H9 (cell line): ENCODE measurements at places on chromosomes 13 and 19. TPM values are rescaled to one million over a fixed set of nuclear protein-coding genes. Genes with fewer than 3 reads are reported as not detected.

Gene MUC16
- 0.22 and 0.29 TPM in 2 replicates for total RNA-seq

Gene RRAS
- 8.3 and 9.9 TPM in 2 replicates for total RNA-seq

Gene NXNL1
- not detected in 2 replicates for total RNA-seq

Gene SIAH3
- not detected in 2 replicates for total RNA-seq

Gene MAST1
- total RNA-seq: 11.8 and 15.1 TPM in 2 replicates

Gene PSG7
- total RNA-seq: not detected in 2 replicates

Gene CYP2A6
- total RNA-seq: 0.28 TPM in 1 of 2 replicates, not detected in the other

- no peak for DNase-seq
These were observed 315 bp downstream of the ZNF492 start for GRCh38 chr19:22634450-22634827.

- DNase-seq: peak; percentile 99
These were observed 17.2 kb downstream of the PKN1 start for GRCh38 chr19:14450168-14450874.

DNA sequence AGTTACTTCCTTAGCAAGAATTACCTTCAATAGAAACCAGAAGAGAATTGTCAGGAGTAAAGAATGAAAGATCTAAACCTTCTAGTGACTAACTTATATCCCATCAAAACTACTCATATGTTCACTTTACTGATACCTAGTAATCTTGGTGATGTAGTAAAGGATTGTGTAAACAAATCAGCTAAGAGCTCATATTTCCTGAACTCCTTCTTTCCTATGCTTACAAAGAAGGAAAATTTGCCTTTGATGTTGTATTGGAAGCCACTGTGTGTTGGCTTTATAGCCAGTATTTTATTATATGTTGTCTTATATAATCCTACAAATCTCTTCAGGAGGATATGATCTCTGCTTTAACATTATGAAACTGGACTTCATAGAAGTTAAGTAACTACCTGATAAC is 671.0 kb downstream of the PCDH9 start:
- no peak for DNase-seq

GRCh38 chr13:67395577-67395976 is 165.4 kb upstream of the PCDH9 start:
- DNase-seq: no peak

DNA sequence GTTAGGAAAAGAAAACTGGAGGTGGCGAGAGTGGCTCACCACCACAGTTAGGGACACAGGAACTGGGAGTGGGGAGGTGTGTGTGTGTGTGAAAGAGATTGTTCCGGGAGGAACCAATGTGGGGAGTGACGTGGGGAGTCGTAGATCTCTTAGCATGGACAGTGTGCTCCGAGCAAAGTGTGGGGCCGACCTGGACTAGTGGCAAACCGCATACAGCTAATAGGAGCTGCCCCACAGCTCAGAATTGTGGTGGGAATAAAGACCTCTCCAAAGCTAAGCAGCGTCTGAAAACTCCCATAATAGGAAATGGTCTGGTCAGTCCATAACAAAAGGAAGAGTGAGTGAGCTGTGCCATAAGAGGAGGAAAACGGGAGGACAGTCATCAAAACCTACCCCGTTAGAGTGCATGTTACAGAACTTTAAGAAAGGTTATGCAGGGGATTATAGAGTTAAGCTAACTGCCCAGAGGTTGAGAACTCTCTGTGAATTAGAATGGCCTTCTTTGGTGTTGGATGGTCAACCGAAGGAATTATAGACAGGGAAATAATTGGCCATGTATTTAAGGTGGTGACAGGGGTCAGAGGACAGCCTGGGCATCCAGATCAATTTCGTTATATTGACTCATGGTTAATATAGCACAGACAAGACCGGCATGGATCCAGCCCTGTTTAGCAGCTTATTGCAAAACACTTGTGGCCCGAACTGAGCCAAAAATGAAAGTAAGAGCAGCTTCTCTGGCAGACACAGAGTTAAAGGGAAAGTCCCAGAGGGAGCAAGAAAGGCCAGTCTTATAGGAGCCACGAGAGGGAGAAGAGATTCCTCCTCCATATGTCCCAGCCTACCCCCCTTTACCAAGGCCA is 8.9 kb upstream of the SLC15A1 start:
- DNase-seq: no peak

GRCh38 chr13:20170921-20171320 is 10.1 kb upstream of the GJA3 start:
- no peak for DNase-seq

GRCh38 chr19:56934438-56935090 is 94.0 kb upstream of the PEG3 start:
- DNase-seq: no peak

DNA sequence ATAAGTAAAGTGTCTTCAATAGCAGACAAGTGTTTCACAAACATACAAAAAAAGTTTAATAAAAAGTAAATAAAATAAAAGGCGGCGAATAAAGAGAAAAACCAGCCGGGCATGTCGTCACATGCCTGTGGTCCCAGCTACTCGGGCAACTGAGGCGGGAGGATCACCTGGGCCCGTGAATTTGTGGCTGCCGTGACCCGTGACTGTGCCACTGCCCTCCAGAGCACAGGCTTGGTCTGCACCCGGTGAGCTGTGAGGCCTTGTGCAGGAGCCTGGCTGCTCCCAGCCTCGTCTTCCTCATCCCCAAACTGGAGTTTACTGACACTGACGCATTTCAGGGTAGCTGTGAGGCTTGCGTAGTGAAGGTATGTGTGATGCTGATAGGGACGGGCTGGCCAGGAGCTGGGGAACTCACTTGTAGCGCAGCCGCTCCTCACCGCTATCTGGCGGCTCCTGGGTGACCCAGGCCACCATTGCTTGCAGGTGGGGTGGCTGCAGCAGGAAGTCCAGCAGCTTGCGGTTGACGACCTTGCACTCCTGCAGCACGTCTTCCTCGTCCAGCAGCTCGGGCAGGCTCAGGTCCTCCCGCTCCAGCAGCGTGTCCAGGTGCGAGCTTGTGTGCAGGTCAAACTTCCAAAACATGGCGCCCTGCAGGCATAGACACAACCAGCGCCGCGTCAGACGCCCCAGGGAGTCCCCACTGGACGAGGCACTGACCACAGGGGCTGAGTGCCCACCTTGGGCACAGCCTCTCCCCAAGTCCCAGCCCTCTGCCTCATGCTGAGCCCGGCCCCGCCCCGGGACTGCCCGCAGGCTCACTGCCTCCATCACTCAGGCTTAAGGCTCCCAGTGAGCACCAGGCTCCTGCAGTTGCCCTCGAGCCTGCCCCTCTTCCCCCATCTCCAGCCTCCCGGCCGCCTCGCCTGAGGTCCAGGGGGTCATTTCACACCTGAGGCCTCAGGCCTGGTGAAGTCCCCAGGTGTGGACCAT is 12.1 kb downstream of the PPP6R1 start:
- no peak for DNase-seq

- DNase-seq: no peak
These were observed 157.5 kb downstream of the PCDH20 start for GRCh38 chr13:61258185-61258584.

DNA sequence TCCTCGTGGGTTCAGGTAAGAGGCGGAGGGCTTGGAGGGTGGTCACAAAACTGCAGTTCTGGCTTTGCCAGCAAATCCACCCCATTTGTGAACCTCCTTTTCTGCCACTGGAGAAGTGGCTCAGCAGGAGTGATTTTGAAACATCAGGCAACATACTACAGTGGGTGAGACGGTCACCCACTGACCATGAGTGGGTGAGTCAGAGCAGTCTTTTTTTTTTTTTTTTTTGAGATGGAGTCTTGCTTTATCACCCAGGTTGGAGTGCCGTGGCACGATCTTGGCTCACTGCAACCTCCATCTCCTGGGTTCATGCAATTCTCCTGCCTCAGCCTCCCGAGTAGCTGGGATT is 3.0 kb downstream of the TOMM40 start:
- no peak for DNase-seq

GRCh38 chr19:29395111-29395733 is 130.6 kb upstream of the VSTM2B start:
- no peak for DNase-seq

- DNase-seq: no peak
These were observed 45.5 kb upstream of the SLC7A9 start for GRCh38 chr19:32914879-32915660.

DNA sequence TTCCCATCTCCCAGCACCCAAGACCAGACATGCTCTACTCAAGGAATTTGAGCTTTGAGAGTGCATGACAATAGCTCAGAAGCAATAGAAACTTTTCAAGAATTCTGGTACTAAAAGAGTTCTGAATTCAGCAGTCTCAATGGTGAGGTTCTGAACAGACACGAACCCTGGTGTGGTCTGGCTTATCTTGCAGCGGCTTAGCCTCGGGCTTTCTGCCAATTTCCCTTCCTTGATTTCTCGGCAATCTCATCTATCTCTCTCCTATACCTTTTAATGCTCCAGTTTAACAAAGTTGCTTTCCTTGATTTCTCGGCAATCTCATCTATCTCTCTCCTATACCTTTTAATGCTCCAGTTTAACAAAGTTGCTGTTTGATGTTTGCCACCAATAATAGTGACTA is 174.6 kb downstream of the SPRY2 start:
- DNase-seq: no peak

- no peak for DNase-seq
These were observed 84.0 kb upstream of the SLC7A1 start for GRCh38 chr13:29679396-29680053.

GRCh38 chr19:17335575-17335974 is 920 bp upstream of the ANO8 start:
- no peak for DNase-seq

GRCh38 chr13:43988302-43988701 is 108.6 kb downstream of the LACC1 start:
- no peak for DNase-seq

DNA sequence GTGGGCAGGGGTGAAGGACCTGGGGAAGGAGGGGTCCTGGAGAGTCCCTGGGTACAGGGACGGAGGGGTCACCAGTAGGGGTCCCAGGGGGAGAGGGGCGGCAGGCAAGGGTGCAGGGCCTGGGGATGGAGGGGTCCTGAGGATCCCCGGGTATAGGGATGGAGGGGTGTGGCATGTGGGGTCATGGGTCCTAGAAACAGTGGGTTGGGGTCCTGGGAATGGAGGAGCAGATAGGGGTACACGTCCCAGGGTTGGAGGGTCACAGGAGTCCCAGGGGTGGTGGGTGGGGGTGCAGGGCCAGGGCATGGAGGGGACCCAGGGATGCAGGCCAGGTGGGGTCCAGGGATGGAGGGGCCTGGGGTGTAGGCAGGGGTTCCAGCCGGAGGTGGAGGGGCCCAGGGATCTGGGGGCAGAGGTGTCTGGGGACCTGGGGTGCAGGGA is 1.4 kb downstream of the BTBD2 start:
- DNase-seq: no peak

GRCh38 chr19:56321989-56322440 is 7.4 kb upstream of the ZSCAN5A start:
- DNase-seq: no peak

DNA sequence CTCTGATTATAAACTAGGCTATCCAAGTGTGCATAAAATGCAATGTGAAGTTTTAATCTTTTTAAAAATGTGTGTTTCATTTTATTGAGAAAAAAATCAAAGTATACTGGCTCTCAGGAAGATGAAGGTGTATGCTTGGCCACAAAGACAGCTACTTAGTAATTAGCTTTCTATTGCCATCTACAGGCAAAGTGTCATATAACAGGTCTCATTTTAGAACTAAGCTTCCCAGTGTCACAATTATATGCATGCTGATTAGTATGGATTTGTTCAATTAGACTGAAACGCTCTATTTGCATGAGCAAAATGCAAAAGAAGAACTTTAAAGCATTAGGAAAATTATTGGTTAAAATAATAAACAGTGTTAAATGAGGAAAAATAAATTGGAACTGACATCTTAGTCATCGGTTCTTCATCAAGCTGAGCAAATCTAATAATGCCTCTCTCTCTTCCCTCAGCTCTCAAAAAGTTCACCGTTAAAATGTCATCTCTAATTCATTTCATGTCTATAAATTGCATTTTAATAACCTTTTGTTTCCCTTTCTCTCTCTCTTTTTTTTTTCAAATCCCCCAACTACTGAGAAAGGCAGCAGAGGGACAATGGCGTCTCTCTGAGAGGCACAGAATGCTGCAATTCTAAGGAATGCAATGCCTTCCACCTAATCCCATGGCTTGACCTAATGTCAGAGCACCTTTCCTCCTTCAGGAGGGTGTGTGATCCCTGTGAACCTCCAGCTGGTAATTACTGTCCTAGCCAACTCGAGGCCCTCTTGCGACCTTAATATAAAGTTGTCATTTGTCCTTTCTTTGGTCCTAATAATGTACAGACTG is 313.1 kb upstream of the MAB21L1 start:
- no peak for DNase-seq
